ENCODE measurements at places on chromosomes 6 and 20. TPM values are rescaled to one million over a fixed set of nuclear protein-coding genes. Genes with fewer than 3 reads are reported as not detected.

The ISM1 gene
- 0.39 TPM for total RNA-seq

The ADGRF5 gene
- not detected for total RNA-seq

DNA sequence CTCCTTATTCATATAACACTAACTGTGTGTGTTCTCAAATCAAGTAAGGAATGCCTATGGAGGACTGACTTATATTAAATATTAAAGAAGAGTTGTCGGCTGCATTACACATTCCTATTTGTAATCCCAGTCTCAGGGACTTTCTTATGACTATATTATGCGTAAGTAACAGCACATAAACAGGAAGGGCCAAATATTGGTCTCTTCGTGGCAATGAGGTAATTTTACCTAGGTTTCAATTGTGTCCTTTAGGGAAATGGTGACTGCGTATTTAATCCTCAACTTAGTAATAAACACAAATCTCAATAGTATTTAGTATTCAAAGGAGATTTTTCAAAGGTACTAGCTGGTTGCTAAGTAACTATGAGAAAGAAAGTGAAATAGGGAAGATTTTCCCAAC lies 22.8 kb upstream of the EPM2A start:
- ATAC-seq: no peak

The PIGU gene
- 28.4 TPM for total RNA-seq

The RSPO3 gene
- total RNA-seq: 0.24 TPM

- no peak for ATAC-seq
Measured at GRCh38 chr6:40299681-40300080, 287.5 kb downstream of the LRFN2 start.

DNA sequence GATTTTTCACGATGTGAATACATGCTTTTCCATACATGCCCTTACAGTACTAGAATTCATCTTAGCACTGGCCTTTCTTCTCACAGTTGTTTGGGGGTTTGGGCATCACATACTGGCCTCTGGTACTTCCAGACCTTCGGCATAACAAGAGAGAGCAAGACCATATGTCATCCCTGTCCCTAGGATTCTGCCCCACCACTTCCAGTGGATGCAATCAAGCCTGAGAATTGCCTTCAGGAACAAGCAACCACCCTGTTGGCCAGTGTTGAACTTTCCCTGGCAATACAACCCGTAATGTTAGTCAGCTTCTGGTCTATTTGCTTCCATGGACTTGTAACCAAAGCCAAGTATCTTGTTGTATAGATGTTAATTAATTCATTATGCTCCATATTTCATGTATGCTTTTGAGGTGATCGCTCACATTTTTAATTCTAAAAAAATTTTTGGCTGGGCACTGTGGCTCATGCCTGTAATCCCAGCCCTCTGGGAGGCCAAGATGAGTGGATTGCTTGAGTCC lies 15.4 kb upstream of the SLPI start:
- no peak for ATAC-seq

Data from motor neuron (in vitro differentiated cells).